ENCODE measurements at places on chromosomes 16 and 17. TPM values are rescaled to one million over a fixed set of nuclear protein-coding genes. Genes with fewer than 3 reads are reported as not detected.

DNA sequence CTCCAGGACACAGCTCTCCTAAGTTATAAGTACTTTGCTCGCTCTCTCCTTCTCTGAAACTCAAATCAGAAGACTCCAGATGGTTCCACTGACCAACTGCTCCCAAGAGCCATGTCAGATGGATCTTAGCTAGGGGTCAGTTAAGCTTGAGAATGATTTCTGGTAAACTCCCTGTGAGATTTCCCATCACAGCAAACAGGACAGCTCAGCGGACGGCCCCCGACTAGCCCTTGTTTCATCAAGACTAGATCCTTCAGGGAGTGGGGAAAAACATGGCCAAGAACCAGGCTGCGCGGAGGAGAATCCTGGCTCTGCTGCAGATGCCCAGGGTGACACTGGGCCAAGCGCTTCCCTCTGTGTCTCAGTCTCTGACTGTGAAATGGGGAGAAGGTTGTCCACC lies 159.8 kb downstream of the C16orf78 start:
- no peak for DNase-seq

DNA sequence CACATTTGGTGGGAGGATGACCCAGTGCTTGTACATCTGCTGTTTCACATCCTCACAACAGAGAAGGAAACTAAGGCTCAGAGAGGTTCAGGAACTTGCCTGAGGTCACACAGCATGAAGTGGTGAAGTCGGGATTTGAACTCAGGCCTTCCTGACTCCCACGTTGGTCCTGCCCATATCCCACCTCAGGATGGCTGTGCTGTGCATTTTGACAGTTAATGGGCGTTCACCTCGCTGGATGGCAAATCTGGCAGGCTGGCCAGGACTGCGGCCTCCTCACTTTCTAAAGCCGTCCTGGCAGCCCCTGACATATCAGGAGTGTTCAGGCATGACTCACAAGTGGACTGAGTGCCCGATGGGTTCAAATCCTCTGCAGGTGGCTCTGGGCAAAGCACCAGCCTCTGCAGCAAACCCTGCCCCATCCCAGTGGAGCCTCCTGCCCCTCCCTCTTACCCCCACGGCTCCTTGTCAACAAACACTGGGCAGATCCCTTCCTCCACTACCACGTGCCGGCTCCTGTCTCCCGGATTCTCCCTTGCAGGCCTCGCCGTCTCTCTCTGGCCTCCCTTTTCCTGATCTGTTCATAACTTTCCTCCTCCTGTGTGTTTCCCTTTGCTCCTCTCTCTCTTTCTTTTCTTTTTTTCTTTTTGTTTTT lies 29.2 kb downstream of the SOCS3 start:
- no peak for DNase-seq

DNA sequence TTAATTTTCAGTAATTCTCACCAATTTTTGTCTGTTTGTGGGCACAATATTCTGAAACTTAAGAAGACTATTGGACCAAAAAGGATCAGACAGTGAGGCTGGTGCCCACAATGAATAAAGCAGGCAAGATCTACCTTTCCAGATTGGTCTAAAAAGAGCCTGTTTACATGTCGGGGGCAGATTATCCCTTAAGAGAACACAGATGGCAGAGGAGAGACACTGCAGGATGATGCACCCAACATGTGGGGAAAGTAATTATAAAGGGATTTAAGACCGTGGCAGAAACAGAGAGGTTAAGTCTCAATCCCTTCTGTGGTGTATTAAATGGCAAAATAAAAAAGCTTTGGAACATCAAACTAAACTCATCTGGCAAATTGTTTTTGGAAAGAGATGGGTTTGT lies 331.8 kb upstream of the CDH11 start:
- no peak for DNase-seq

Gene FXR2
- 30.3 TPM for total RNA-seq

Gene NAA60
- 20.3 TPM for total RNA-seq
